ENCODE measurements at places on chromosomes 3 and 15.

DNA sequence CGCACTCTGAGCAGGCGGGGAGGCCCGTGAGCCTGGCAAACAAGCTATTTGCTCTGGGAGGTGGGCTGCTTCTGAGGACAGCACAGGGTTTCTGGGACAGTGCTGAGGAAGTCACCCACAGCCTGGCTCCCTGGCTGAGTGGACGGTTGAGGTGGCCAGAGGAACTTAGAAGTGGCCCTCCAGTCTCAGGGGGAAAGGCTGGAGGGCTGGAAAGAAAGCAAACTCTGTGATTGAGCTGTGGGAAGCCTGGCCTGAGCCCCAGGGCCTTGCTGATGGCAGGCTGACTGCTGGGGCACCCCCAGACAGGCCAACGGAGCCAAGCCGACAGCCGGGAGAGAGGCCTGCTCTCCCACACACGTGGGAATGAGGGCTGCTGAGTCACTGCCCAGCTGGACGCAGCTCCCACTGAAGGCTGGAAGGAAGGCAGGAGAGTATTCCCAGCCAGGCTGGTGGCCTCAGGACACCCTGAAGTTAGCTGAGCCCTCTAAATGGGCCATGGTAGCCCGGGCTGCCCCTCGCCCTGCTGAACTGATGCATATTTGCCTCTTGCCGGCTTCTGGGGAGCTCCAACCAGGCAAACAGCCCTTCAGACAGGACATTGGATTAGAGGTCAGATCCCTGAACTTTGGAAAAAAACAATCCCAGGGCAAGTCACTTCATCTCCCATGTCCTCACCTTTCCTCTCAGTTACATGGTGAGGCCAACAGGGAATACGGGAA, 98.0 kb upstream of the TLE3 start:
- no peak overlapping the region for H3K27ac ChIP-seq
- no peaks in the 10 kb centered on the region for H3K4me1 ChIP-seq
- no peak overlapping the region for H3K4me3 ChIP-seq
- H3K36me3 ChIP-seq, result no peaks in the 10 kb centered on the region

DNA sequence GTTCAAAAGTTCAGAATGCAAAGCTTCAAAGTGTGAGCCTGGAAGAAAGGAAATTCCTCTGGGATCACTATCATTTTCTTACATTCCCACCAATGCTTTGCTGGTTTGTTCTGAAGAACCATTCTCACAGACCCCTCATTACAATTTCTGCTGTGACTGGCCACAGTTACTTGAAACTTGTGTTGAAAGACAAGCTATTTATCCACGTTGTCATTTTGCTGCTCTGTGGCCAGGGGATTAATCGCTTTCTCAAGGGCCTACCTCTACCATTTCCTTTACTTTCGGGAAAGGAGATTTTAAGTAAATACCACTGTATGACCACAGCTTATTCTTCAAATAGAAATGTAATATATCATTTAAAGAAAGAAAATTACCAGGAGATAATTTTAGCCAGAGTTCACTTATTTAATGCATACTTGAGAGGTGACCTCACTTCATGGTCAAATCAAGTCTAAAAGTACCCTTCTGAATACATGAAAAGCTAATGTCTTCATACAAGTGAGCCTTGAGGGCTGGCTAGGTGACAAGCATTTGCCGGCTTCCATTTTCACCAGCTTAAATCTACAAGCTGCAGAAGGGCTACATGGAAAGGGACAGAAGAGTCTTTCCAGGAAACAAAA, 69.8 kb upstream of the ROBO2 start:
- no peak overlapping the region for H3K4me3 ChIP-seq
- no peaks in the 10 kb centered on the region for H3K4me1 ChIP-seq
- H3K27me3 ChIP-seq, result no peaks in the 10 kb centered on the region
- H3K36me3 ChIP-seq, result no peaks in the 10 kb centered on the region
- H3K27ac ChIP-seq, result no peak overlapping the region

DNA sequence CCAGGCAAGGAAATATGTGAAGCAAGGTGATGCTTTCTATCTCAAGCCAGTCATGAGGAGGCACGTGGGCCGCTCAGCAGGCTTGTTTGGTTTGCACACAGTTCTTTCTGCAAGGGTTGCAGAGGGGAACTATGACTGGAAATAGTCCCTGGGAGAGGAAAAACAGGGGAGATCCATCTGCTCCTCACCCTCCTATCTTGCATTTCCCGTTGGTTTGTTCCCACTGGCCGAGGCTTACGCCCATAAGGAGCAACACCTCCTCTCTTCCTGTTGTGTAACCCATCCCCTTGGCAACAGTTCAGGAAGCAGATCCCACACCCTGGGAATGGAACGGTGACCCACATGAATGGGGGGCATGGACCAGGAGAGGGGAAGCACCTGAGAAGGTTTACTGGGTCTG, 72.1 kb upstream of the MAGI1 start:
- H3K27me3 ChIP-seq, result peaks cover 9% of the 10 kb centered on the region
- H3K4me3 ChIP-seq, result no peak overlapping the region
- DNase-seq, result no peak
- peaks cover 2% of the 10 kb centered on the region for H3K36me3 ChIP-seq

GRCh38 chr3:106257172-106257571, 388.4 kb upstream of the CBLB start:
- no peak overlapping the region for H3K4me3 ChIP-seq
- H3K27ac ChIP-seq, result no peak overlapping the region

- peaks cover 9% of the 10 kb centered on the region for H3K36me3 ChIP-seq
- no peak overlapping the region for H3K27ac ChIP-seq
- no peak overlapping the region for H3K4me3 ChIP-seq
Observed at GRCh38 chr15:100613208-100613607, 10.8 kb downstream of the ASB7 start.

GRCh38 chr3:127458696-127459604, 131.6 kb downstream of the TPRA1 start:
- DNase-seq, result no peak
- H3K27me3 ChIP-seq, result peaks cover 66% of the 10 kb centered on the region
- H3K36me3 ChIP-seq, result no peaks in the 10 kb centered on the region

DNA sequence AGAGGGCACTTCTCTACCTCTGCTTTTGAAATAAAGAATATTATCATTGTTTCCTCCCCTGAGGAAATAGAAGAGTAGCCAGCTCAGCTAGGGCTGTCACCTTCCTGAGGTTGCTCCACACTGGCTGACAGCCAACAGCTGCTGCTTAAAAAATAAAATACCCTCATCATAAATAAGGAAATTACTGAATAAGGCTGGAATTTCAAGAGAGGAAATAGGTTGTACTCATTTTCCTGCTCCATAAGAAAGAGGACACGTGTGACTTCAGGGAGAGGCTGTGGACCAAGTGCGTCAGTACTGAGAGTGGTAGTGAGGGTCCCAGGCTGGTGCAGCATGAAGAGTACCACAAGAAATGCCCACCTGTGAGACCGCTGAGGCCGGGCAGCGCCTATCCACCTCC, 8.1 kb upstream of the C2CD4B start:
- H3K27me3 ChIP-seq, result peaks cover 42% of the 10 kb centered on the region
- no peaks in the 10 kb centered on the region for H3K4me1 ChIP-seq
- H3K4me3 ChIP-seq, result no peak overlapping the region
- H3K27ac ChIP-seq, result no peak overlapping the region

GRCh38 chr3:50630394-50630793, 13.4 kb downstream of the MAPKAPK3 start:
- H3K36me3 ChIP-seq, result peaks cover 38% of the 10 kb centered on the region
- H3K27me3 ChIP-seq, result no peaks in the 10 kb centered on the region
- peak overlapping the region; percentile 34 for H3K27ac ChIP-seq

- H3K27me3 ChIP-seq, result peaks cover 33% of the 10 kb centered on the region
- H3K27ac ChIP-seq, result no peak overlapping the region
- H3K4me1 ChIP-seq, result peaks cover 2% of the 10 kb centered on the region
- no peak overlapping the region for H3K4me3 ChIP-seq
- H3K36me3 ChIP-seq, result no peaks in the 10 kb centered on the region
- DNase-seq, result no peak
Observed at GRCh38 chr15:65413760-65414144, 9.0 kb downstream of the IGDCC4 start.

- H3K4me1 ChIP-seq, result no peaks in the 10 kb centered on the region
- H3K27me3 ChIP-seq, result peaks cover 4% of the 10 kb centered on the region
- no peak for DNase-seq
- no peak overlapping the region for H3K4me3 ChIP-seq
- no peaks in the 10 kb centered on the region for H3K36me3 ChIP-seq
- H3K27ac ChIP-seq, result no peak overlapping the region
Observed at GRCh38 chr3:156236556-156237260, 116.3 kb downstream of the KCNAB1 start.

GRCh38 chr3:9224490-9224889, 25.0 kb downstream of the SRGAP3 start:
- DNase-seq, result peak; percentile 16
- no peak overlapping the region for H3K4me3 ChIP-seq
- H3K27ac ChIP-seq, result no peak overlapping the region

DNA sequence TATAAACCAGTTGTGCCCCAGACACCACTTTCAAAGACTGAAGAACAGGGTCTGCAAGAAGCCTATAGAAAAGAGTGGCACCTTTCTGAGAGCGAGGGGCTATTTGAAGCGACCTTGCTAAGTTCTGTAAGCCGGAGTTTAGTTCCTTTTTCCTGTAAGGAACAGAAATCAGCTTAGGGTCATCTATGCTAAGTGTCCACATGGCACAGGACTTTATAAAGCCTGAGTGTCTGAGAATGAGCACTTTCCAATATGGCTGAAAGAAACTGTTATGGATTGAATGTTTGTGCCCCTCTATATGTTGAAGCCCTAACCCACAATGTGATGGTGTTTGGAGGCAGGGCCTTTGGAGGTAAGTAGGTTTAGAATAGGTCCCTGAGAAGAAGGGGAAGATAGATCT, 4.0 kb upstream of the A4GNT start:
- H3K27me3 ChIP-seq, result no peaks in the 10 kb centered on the region
- no peaks in the 10 kb centered on the region for H3K36me3 ChIP-seq
- H3K4me3 ChIP-seq, result no peak overlapping the region
- DNase-seq, result no peak
- H3K4me1 ChIP-seq, result no peaks in the 10 kb centered on the region
